Renal pelvis (tissue), 12 donors: ENCODE measurements at places on chromosomes 2 and 18. TPM values are rescaled to one million over a fixed set of nuclear protein-coding genes. Genes with fewer than 3 reads are reported as not detected.

GRCh38 chr18:60935041-60935910, 398.0 kb upstream of the CDH20 start:
- DNase-seq, result no peak

DNA sequence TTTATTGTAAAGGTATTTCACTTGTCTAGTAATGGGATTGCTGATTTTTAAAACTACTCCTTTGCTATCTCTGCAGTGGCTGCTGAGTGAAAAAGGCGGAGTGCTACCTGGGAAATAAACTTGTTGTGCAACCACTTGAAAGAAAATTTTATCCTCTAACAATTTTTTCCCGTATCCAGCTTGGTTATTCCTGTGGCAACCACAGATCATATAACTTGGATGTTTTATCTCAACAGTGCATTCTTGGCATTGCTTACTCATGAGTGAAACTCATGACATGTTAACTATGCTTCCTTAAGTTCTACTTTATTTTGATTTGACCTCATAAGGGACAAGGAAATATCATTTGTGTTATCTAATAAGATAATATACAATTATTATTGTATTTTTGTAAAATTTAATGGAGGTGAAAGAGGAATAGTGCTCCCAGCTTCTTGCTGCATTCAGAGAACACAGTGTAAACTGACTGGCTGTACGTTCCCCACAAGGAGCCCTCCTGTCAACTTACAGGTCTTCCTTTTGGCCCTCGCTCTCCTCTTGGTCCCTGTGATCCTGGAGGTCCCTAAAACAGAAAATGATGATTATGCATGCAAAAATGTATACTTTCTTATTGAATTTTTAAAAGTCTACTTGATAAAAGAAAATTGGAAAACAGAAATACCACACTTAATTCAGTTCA, 82.7 kb downstream of the COL5A2 start:
- DNase-seq, result no peak

- no peak for DNase-seq
Observed at GRCh38 chr2:182229297-182229696, 197.5 kb downstream of the PDE1A start.

The GPR39 gene
- polyA plus RNA-seq, result 4.0 TPM

DNA sequence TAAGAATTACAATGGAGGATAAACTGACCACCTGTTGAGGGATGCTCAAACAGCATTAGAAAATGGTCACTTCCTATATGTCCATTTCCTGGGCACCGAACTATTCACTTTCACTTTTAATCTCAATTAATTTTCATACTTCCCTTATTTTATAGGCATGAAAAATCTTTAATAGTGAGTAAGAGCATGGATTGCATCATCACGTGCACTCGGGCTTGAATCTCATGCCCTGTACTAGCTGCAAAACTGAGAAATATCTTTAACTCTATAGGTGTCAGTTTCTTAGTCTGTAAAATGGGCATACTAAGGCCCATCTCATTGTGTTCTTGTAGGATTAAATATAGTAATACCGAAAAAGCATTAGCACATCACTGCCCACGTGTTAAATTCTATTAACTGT, 183.9 kb upstream of the FIGN start:
- no peak for DNase-seq

DNA sequence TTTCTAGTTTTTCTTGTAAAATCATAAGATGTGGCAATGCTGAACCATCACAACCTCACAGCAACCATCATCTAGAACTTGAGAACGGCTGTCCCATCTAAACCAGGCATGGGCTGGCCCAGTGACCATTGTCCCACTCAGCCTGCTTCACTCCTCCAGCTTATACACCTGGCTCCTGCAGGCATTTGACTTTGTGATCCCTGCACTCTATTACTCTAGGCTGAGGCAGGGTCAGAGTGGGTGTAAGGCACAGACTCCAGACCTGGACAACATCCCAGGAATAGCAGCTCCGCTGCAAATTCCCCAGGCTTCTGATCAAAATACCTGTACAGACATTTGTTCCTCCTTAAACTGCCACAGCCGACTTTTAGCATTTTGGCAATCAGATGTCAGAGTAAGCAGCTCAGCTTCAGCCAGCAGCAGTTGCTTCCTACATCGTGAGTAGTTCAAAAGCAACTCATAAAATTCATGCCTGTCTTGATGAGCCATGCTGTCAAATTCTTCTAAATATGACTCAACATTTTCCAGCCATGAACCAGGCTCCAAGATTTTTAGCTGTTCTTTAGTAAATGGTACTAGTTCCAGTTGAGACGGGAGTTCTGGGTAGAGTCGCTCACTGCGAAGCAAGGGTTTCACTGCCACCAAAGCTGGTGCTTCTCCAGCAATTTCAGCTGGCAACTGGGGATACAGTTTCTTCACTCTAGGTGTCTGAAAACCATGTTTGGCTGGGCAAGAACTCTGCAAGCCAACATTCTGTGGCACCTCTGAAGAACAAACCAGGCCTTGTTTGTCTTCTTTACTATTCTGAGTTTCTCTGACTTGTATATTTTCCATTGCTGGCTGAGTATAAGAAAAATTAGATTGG, 12.8 kb downstream of the EPG5 start:
- DNase-seq, result no peak

- DNase-seq, result no peak
Observed at GRCh38 chr2:231589656-231590055, 3.0 kb upstream of the TEX44 start.

The BUB1 gene
- 23.5 TPM for polyA plus RNA-seq

DNA sequence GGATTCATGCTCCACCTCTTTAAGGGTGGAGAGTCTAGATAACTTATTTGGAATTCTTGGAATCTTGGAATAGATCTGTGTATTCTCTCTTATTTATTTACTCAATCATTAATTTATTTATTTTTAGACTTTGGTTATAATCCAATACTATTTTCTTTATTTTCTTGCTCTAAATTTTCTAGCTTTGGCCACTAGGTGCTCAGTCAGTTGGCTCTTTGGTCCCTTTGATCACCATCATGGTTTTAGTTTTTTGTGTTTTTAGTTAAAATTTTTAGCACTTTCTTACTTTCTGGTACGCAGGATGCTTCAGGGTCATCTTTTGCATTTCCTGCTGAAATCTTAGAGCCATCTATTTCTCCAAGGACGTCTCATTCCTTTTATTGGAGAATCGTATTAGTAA, 5.2 kb upstream of the PLEK start:
- DNase-seq, result no peak

The FNDC4 gene
- 8.3 TPM for polyA plus RNA-seq

The CYP26B1 gene
- 16.5 TPM for polyA plus RNA-seq

DNA sequence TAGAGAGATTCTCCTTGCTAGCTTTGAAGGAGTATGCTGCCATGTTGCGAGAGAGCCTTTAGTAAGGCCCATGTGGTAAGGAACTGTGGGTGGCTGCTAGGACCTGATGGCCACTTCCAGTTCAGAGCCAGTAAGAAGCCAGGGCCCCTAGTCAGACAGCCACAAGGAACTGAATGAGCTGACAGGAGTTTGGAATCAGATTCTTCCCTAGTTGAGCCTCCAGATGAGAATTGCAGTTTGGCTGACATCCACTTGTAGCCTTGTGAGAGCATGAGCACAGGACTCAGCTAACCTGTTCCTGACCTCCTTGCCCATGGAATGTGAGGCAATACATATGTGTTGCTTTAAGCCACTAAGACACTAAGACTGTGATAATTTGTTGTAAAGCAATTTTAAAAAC, 1.2 kb upstream of the WDR7 start:
- DNase-seq, result no peak

DNA sequence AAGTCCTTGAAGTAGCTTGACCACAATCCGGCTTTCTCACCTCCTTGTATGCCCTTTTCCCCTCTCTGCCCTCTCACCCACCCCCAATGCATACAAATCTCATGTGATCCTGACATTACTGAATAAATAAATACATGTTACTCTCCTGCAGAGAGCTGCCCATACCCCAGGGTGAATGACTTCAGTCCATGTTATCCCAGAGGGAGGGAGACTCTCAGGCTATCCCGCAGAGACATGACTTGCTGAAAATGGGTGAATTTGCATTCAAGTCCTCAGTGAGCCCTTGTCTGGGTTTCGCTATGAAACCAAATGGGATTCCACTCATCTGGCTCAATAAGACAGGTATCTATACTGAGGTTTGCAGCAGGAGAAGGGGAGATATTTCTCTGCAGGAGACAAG, 168.5 kb downstream of the FHOD3 start:
- DNase-seq, result no peak
